Karpas-422 (cell line): ENCODE measurements at places on chromosomes 1 and 21.

DNA sequence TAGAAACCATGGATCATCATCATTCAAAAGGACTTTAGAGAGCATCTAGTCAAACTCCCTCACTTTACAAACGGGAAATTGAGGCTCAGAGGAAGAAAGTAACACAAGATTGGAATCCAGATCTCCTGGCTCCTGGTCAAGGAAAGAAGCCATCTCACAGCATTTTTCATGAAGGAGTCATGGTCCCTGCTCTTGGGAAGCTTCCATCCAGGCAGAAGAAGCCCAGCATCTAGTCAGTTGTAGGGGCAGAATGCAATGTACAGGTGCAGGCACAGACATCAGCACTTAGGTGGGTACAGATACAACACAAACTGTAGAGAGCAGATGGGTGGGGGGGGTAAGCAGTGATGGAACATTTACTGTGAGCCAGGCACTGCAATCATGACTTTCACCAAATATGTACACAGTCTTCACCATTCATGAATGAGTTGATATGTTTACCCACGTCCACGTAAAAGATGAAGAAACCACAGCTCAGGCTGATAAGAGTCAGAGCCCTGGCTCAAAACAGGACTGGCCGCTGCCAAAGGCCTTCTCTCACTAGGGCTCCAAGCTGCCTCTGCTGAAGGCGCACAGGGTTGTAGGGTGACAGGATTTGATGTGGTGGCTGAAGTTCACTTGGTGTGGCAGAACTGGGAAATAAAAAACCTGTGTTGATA lies 44.0 kb downstream of the OPTC start:
- H3K4me3 ChIP-seq = no peak overlapping the region
- H3K4me1 ChIP-seq = no peaks in the 10 kb centered on the region
- H3K27ac ChIP-seq = no peak overlapping the region
- H3K27me3 ChIP-seq = 0 out of 2 replicates have a peak, but pooled peaks cover 3% of the 10 kb centered on the region

GRCh38 chr1:41379738-41380130 lies 18.5 kb downstream of the FOXO6 start:
- no peaks in the 10 kb centered on the region for H3K36me3 ChIP-seq
- H3K4me3 ChIP-seq = peak overlapping the region; percentile 14; the same call in 1 of the 2 replicates
- peaks cover 43% of the 10 kb centered on the region for H3K4me1 ChIP-seq
- H3K27ac ChIP-seq = peak overlapping the region; percentile 25; the same call in 1 of the 2 replicates
- no peak for DNase-seq
- no peaks in the 10 kb centered on the region for H3K27me3 ChIP-seq

- no peaks in the 10 kb centered on the region for H3K4me1 ChIP-seq
- no peaks in the 10 kb centered on the region for H3K27me3 ChIP-seq
- no peaks in the 10 kb centered on the region for H3K36me3 ChIP-seq
Observed at GRCh38 chr1:115717541-115717940, 51.0 kb downstream of the CASQ2 start.

- no peaks in the 10 kb centered on the region for H3K27me3 ChIP-seq
- H3K4me1 ChIP-seq = no peaks in the 10 kb centered on the region
- H3K36me3 ChIP-seq = no peaks in the 10 kb centered on the region
- no peak overlapping the region for H3K27ac ChIP-seq
- no peak overlapping the region for H3K4me3 ChIP-seq
- DNase-seq = no peak
Observed at GRCh38 chr1:115327270-115327669, 10.8 kb downstream of the NGF start.

- H3K36me3 ChIP-seq = no peaks in the 10 kb centered on the region
- no peak overlapping the region for H3K27ac ChIP-seq
- DNase-seq = no peak
- H3K4me3 ChIP-seq = no peak overlapping the region
- H3K4me1 ChIP-seq = 0 out of 2 replicates have a peak, but pooled peaks cover 3% of the 10 kb centered on the region
Observed at GRCh38 chr1:158999316-159000069, 10.2 kb upstream of the IFI16 start.

DNA sequence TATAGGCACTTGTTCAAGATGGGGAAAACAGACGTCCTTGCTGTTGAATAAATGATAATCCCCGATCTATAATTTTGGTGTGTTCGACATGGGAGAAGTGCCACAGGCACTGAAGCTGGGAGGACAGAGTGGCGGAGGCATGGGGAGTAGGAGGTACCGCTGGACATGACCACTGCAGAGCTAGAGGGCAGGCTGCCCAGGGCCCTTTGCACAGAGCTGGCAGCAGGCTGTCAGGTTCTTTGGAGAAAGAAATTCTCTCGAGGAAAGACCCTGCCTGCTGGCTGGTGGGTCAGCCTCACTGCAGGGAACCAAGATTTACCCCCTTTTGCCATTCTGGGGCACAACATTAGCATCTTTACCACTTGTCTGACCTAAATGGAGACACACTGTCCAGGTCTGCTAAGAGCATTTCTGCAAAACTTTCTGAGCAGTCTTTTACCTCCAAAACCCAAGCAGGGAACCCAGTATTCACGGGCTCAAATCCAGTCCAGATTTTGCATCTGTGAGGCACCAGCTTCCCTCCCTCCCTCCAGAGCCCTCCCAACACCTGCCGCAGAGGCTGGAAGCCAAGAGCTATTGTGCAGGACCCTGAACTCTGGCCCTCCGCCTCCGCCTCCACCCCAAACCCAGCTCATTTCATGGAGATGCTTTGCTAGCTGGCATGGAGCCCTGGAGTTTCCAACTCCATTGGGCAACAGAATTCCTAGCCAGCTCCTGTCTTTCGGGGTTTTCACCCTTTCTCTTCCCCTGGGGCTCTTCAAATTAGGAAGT lies 142.3 kb downstream of the PLXNA2 start:
- DNase-seq = no peak
- no peaks in the 10 kb centered on the region for H3K4me1 ChIP-seq
- H3K27ac ChIP-seq = no peak overlapping the region
- H3K36me3 ChIP-seq = no peaks in the 10 kb centered on the region
- no peaks in the 10 kb centered on the region for H3K27me3 ChIP-seq

DNA sequence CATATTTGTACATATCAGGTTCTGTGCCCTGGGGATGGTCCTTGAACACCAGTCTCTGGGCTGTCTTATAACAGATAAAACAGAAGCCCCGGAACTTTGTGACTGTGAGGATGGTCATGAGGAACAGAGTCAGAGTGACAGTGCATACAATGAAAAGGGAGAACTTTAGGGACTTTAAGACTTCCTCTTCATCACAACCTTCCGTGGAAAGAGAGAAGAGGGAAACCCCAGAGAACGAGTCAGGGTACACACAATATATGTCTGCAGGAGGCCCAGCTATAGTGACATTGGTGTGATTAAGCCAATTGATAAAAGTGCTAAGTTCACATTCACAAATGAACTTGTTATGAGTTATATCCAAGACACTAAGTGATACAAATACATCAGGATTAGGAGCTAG lies 32.1 kb downstream of the TLR5 start:
- H3K4me3 ChIP-seq = no peak overlapping the region
- no peaks in the 10 kb centered on the region for H3K27me3 ChIP-seq
- no peaks in the 10 kb centered on the region for H3K36me3 ChIP-seq
- DNase-seq = no peak

- H3K27ac ChIP-seq = no peak overlapping the region
- no peaks in the 10 kb centered on the region for H3K4me1 ChIP-seq
- H3K27me3 ChIP-seq = no peaks in the 10 kb centered on the region
Observed at GRCh38 chr21:45487891-45488600, 54.2 kb downstream of the SLC19A1 start.

GRCh38 chr1:24411963-24412362 lies 1.6 kb downstream of the STPG1 start:
- no peak overlapping the region for H3K4me3 ChIP-seq
- DNase-seq = no peak
- no peaks in the 10 kb centered on the region for H3K27me3 ChIP-seq
- H3K4me1 ChIP-seq = peaks cover 30% of the 10 kb centered on the region
- H3K36me3 ChIP-seq = no peaks in the 10 kb centered on the region

DNA sequence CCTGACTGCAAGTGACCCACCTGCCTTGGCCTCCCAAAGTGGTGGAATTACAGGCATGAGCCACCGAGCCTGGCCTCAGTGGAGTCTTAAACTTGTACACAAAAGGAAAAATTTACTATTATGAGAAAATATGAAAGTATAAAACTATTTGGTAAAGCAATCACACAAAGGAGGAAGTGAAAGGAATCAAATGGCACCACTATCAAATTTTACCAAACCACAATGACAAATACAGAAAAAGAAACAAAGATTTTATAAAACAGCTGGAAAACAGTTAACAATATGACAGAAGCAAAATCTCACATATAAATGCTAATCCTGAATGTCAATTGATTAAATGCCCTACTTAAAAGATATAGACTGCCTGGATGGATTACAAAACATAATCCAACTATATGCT lies 42.1 kb upstream of the NEGR1 start:
- no peak for DNase-seq
- no peak overlapping the region for H3K27ac ChIP-seq
- no peaks in the 10 kb centered on the region for H3K27me3 ChIP-seq
- no peaks in the 10 kb centered on the region for H3K36me3 ChIP-seq

GRCh38 chr1:53821380-53821779 lies 16.7 kb downstream of the NDC1 start:
- no peak overlapping the region for H3K27ac ChIP-seq
- H3K4me1 ChIP-seq = peaks cover 19% of the 10 kb centered on the region
- peaks cover 70% of the 10 kb centered on the region for H3K36me3 ChIP-seq
- H3K4me3 ChIP-seq = no peak overlapping the region
- no peaks in the 10 kb centered on the region for H3K27me3 ChIP-seq

DNA sequence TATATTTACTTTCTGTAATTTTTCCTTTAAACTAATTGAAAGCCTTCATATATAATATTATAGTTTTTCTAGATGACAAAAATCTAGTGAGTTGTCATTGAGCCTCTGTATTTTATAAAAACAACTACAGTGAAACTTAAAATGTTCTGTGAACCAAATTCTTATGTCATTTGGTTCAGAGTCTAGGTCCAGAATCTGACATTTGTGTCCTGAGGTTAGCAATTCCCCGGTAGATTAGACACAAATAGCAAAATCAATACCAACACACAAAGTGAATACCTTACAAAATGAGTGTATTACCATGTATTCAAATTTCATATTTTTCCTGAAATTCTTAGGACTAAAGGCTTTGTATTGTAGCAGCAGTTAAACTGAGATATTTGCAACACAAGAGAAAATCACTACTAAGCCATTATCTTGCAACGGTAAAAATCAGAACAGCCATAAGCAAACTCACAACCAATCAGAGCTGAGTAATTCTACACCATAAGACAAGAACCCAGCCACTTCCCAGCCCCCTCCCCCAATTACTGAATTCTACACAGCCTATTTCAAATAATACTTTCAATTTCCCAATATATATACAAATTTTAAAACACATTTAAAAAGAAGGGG lies 573.5 kb downstream of the SMYD3 start:
- no peaks in the 10 kb centered on the region for H3K4me1 ChIP-seq
- H3K36me3 ChIP-seq = no peaks in the 10 kb centered on the region
- no peak overlapping the region for H3K4me3 ChIP-seq
- no peaks in the 10 kb centered on the region for H3K27me3 ChIP-seq
- H3K27ac ChIP-seq = no peak overlapping the region
- DNase-seq = no peak

GRCh38 chr1:71083271-71083670 lies 2.4 kb upstream of the ZRANB2 start:
- no peaks in the 10 kb centered on the region for H3K27me3 ChIP-seq
- DNase-seq = no peak
- no peak overlapping the region for H3K4me3 ChIP-seq
- peaks cover 12% of the 10 kb centered on the region; the same call in 1 of the 2 replicates for H3K36me3 ChIP-seq
- H3K4me1 ChIP-seq = peaks cover 25% of the 10 kb centered on the region

GRCh38 chr1:34742667-34743270 lies 12.1 kb upstream of the GJB5 start:
- DNase-seq = peak; percentile 92
- no peaks in the 10 kb centered on the region for H3K4me1 ChIP-seq
- H3K27me3 ChIP-seq = no peaks in the 10 kb centered on the region
- H3K4me3 ChIP-seq = no peak overlapping the region
- no peaks in the 10 kb centered on the region for H3K36me3 ChIP-seq

- H3K4me1 ChIP-seq = peaks cover 19% of the 10 kb centered on the region
- no peak overlapping the region for H3K4me3 ChIP-seq
- no peaks in the 10 kb centered on the region for H3K36me3 ChIP-seq
- no peak overlapping the region for H3K27ac ChIP-seq
- no peak for DNase-seq
- H3K27me3 ChIP-seq = no peaks in the 10 kb centered on the region
Observed at GRCh38 chr1:85279458-85280080, 3.1 kb upstream of the BCL10 start.

- no peaks in the 10 kb centered on the region for H3K36me3 ChIP-seq
- no peaks in the 10 kb centered on the region for H3K27me3 ChIP-seq
- DNase-seq = no peak
- peaks cover 7% of the 10 kb centered on the region for H3K4me1 ChIP-seq
- H3K27ac ChIP-seq = no peak overlapping the region
- no peak overlapping the region for H3K4me3 ChIP-seq
Observed at GRCh38 chr1:16093611-16094010, 20.2 kb upstream of the FAM131C start.

- no peak overlapping the region for H3K27ac ChIP-seq
- DNase-seq = no peak
- H3K27me3 ChIP-seq = no peaks in the 10 kb centered on the region
Observed at GRCh38 chr1:238232084-238232710, 341.5 kb upstream of the ZP4 start.

DNA sequence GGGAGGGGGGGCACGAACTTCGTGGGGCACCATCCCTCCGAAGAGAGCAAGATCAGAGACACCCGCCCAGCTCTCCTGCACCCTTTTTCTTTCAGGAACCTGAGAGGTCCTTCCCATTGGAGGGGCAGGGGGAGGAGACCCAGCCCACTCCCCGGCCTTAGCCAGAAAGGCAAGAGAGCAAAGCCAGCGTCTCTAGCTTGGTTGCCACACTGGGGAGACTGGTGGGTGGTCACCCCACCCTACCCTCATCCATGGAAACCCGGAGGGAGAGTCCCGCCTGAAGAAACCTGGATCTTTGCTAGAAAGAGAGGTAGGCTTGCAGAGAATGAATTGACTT lies 246 bp downstream of the ATP2B4 start:
- H3K27ac ChIP-seq = no peak overlapping the region
- H3K4me1 ChIP-seq = peaks cover 16% of the 10 kb centered on the region
- H3K4me3 ChIP-seq = peak overlapping the region; percentile 58; the same call in 1 of the 2 replicates
- DNase-seq = no peak
- H3K27me3 ChIP-seq = no peaks in the 10 kb centered on the region
- H3K36me3 ChIP-seq = no peaks in the 10 kb centered on the region

GRCh38 chr1:116110567-116111523 lies at the start of gene MAB21L3:
MAB21L3 (plus strand) TSS chr1:116111399; CDS start chr1:116112616, 1,217 bp downstream.
- H3K36me3 ChIP-seq = no peaks in the 10 kb centered on the region
- no peak within 1 kb of the TSS for H3K4me3 ChIP-seq
- no peak for DNase-seq

DNA sequence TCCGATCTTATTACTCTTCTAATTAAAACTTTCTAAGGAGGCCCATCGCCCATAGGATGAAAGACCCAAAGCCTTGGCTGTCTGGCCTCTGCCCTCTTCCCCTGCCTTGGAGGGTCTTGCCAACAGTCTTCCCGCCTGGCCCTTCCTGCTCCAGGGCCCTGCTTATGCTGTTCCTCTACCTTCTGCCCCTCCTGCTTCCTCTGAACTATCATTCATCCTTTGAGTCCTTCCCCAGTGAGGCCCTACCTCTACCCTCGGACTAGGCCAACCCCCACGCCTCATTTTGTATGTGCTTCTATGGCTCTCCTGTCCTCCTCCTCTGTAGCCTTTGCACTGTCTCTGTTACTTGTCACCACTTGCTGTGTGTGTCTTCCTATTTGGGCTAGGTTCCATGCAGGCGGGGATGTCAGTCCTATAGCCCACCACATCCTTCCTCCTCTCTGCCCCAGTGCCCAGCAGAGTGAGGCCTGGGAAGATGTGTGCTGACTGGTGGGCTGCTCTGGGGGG lies 5.4 kb downstream of the RUSC1 start:
- H3K27me3 ChIP-seq = no peaks in the 10 kb centered on the region
- peaks cover 11% of the 10 kb centered on the region; the same call in 1 of the 2 replicates for H3K36me3 ChIP-seq
- DNase-seq = no peak
- peaks cover 43% of the 10 kb centered on the region for H3K4me1 ChIP-seq
- no peak overlapping the region for H3K27ac ChIP-seq
- H3K4me3 ChIP-seq = no peak overlapping the region
